Activated CD8-positive, alpha-beta memory T cell treated with anti-CD3 and anti-CD28 coated beads, Interleukin-2, amount 50 U/mL, for 48 hours (primary cell): ENCODE measurements at places on chromosomes 3 and 15.

- no peak for DNase-seq
These were observed 24.0 kb downstream of the GOLIM4 start for GRCh38 chr3:168071591-168072322.

DNA sequence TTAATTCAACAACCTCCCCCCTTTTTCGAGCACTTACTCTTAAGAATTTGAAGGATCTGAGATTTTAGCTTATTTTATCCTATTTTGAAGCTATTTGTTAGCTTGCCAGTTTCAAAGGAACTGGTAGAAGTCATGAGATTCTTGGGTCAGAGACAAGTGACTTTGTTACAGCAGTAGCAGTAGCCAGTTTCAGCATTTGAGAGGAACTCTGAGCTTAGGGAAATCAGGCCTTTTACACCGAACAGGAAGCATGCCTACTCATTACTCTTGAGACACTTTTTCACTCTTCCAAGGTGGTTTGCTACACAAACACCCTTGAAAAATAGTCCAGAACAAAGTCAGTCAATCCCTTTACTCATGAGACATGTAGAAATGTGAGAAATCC is 24.5 kb upstream of the TM4SF1 start:
- no peak for DNase-seq

GRCh38 chr15:78668987-78669386 is 28.0 kb upstream of the CHRNB4 start:
- no peak for DNase-seq

- DNase-seq = no peak
These were observed 134.8 kb downstream of the ASB7 start for GRCh38 chr15:100737214-100737613.

GRCh38 chr3:170414202-170414663 is 4.4 kb upstream of the CLDN11 start:
- no peak for DNase-seq

GRCh38 chr15:39835550-39835949 is 52.9 kb upstream of the FSIP1 start:
- no peak for DNase-seq

GRCh38 chr15:51681303-51681963 is at the start of gene SCG3:
Gene SCG3 (plus strand): TSS chr15:51681503. CDS start chr15:51681756, 253 bp downstream.
- DNase-seq = peak; percentile 84

DNA sequence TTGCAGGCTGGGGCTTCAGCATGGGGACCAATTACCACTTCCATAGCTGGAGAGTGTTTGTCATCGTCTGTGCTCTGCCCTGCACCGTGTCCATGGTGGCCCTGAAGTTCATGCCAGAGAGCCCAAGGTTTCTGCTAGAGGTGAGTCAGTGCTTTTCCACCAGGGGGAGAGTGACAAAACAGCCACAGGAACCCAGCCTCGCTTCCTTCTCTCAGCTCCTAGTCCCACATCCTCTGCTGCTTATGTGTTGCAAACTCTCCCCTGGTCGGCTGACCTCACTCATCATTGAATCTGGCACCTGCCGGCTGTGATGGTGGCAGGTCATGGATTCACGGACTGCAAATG is 158.3 kb downstream of the SV2B start:
- DNase-seq = no peak

DNA sequence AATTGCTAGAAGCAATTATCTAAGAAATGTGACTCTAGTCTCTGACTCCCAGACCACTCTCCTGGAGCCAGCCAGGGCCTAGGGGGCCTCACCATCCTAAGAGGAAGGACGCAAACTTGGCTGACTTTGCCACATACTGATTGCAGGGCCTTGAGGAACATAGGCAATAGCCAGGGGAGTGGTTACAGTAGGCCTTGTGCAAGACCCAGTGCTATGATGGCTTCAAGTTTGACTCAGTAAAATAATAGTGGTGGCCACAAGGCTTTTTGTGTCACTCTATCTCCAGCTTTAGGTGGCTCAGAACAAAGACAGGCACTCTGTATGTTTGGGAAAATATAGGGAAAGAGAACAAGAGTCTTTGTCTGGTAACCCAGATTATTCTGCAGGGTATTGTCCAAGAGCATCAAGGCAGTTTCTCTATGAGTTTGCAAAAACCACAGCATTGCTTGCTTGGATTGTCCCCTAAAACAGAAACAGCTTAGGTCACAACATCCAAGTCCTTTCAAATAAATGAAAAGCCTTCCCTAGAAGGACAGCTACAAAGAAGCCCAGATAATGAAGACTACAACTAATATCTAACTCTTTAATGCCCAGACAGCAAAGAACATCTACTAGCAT is 631.5 kb downstream of the PYDC2 start:
- no peak for DNase-seq

- no peak for DNase-seq
These were observed 33.6 kb downstream of the RAF1 start for GRCh38 chr3:12630292-12630691.

- DNase-seq = no peak
These were observed 144.6 kb downstream of the NUP210 start for GRCh38 chr3:13275376-13276005.

DNA sequence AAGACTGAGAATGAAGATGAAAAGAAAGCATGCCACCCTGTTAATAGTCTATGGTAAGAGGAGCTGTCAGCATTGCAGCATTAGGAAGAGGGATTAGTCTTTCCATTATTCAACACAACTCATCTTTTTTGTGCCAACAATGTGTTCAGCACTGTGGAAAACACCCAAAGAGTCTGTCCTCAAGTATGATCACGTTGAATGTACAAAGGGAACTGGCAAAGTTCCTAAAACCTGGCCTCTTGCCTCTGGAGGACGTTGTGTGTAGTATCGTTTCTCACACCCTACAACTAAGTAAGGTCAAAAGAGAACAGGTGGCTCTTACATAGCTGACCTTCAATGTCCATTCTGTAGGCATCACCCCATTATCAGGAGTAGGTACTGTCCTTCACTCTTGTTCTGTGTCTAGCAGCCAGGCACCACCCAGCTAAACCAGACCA is 147.9 kb upstream of the THBS1 start:
- no peak for DNase-seq

GRCh38 chr15:64480891-64481290 is 20.5 kb downstream of the ZNF609 start:
- DNase-seq = no peak

DNA sequence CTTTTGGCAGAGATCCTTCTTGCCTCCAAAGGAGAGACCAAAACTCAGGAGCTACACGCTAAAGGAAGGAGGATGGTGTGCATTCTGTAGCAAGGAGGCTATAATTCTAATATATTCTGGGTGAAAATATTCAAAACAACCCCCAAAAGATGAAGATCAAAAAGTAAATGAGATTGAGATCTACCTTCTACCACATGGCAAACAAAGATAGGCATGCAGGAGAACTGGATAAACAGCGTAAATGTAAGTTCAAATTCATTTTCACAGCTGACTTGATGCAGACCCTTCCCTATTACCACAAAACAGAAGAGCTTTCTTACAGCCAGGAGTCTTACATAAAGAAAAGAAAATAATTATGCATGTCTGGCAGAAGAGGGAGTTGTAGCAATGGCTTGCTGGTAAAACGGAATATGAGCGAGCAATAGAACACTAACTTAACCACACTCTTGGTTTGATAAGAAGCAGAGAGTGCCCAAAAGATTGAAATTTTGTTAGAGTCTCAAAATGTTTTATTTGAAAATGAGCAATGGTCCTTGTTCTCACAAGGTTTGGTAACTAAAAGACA is 272.7 kb downstream of the MECOM start:
- no peak for DNase-seq

GRCh38 chr3:148750296-148750695 is 52.6 kb downstream of the AGTR1 start:
- no peak for DNase-seq

DNA sequence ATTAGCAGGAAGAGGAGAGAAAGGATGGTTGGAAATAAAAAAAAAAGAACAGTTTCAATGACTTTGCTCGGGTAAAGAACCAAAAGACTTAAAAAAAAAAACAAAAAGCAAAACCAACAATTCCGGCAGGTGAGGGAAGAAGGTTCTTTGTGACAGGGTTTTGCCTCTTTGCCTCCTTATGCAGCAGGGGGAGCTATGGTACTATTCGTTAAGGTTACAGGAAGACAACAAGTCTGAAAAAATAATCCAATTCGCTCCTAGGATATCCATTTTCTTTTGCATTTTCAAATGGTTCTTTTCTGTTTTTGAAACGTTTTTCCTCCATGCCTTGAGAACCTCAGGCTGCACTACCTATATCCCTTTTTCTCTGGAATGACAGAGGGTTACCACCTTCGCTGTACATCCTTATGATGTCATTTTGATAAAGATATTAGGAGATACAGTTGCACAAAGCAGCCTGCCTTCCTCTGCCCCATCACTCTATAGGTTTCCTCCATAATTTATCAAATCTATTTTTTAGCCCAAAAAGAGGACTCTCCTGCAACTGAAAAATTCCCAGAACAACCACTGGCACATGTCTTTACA is 55.0 kb downstream of the CFAP20DC start:
- DNase-seq = no peak

DNA sequence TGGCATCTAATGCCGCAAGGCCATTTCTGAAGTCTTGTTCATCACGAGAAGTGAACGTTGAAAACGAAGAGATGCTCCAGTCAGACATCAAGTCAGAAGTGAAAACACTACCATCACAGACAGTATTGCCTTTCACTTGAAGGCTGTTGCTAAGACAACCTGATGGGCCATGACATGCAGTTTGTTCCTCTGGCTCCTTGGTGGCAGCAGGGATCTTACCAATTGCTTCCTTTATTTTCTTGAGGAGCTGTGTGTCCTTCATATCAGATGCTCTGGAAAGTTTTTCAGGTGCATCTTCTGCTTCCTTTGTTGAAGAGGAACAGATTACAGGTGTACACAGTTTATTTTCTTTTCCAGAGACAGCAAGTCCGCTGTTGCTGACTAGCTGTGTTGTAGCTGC is 30.7 kb upstream of the MYLK start:
- no peak for DNase-seq

DNA sequence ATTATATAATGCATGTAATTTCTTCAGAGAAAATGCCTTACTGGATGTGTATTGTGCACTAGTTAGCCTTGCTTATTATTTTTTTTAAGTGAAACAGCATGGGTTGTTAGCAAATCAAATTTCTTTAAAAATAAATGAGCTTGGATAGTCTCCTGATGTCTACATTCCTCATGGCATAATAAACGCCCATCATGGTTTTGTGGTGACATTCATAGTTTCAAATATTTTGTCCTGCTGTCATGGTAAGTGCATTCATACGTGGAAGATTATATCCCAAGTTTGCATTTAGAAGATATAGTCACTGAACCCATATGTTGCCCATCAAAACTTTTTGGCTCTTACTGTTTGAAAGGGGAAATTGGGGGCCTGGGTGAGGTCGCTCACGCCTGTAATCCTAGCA is 130.7 kb downstream of the ALCAM start:
- DNase-seq = no peak

GRCh38 chr3:156599089-156599874 is 44.4 kb upstream of the SSR3 start:
- no peak for DNase-seq

- no peak for DNase-seq
These were observed 133.8 kb downstream of the MOBP start for GRCh38 chr3:39601241-39601640.

GRCh38 chr15:82919231-82919886 is 33.2 kb downstream of the HOMER2 start:
- DNase-seq = no peak

- DNase-seq = peak; percentile 88
These were observed 678 bp downstream of the DOCK3 start for GRCh38 chr3:50675179-50676030.

GRCh38 chr15:99068186-99068585 is 36.7 kb upstream of the SYNM start:
- no peak for DNase-seq

DNA sequence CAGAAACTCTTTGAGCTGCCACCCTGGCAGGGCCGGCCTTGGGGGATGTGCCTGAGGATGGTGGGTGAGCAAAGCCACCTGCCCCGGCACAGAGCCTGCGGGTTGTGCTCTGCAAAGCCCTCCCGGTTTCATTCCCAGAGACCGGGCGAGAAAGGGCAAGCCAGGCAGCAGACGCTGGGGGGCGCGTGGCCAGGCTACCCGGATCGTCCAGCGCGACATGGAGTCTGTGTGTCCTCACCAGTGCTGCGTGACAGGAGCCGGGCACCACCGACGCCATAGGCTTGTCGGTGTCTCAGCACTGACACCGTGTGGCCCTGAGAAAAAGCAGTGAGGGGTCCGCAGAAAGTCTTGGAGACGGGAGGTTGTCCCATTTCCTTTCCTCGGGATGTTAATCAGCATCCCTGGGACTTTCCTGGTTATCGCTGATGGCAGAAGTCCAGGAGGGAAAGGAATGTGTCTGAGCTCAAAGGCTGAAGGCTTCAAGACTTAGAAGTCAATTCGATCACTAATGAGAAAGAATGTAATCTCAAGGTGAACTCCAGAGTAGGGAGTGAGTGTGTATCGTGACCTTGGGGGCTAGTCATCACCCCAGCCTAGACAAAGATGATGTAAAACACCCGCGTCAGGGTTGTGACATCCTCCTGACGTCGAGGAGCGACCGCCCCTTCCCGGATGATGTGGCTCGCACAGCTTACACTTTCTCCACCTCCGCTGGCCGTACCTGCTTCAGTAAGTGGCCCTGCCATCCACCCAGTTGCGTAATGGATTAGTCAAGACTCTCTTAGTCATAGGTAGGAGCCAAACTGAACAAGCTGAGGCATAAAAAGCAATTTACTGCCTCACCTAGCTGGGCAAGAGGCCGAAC is 36.3 kb upstream of the PLA2G4E start:
- DNase-seq = peak; percentile 78

DNA sequence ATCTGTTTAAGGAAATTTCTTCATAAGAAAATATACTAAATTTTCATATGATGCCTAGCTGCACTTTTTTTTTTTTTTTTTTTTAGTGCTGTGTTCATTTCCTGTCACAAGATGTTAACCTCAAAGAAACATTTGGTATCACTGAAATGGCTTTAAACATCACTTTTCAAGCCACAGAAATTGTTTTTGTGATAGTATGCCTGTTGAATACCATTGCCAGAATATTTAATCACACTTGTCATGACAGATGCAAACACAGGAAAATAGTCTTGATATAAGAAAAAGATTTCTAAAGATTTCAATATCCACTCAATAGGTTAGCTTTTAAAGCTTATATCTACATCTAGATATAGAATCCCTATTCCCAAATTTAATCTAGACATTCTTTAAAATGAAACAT is 608.5 kb upstream of the AGTR1 start:
- DNase-seq = no peak

GRCh38 chr15:101528108-101528916 is 38.8 kb upstream of the PCSK6 start:
- DNase-seq = no peak

DNA sequence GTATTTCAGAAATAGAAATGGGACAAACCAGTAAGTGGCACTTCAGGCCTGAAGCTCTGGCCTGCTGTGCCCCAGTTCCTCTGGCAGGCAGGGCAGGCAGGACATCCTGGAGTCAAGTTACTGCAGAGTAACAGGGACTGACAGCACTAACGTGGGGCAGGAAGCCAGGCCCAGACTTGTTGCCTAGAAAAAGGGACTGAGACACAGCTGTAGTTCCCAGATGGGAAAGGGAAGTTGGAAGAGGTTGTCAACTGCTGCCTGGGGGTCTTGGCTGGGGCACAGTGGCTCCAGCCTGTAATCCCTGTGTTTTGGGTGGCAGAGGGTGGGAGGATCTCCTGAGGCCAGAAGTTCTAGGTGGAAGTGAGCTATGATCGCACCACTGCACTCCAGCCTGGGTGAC is 171.9 kb downstream of the FMN1 start:
- no peak for DNase-seq

GRCh38 chr15:57302640-57303257 is 73.6 kb upstream of the CGNL1 start:
- no peak for DNase-seq
